ENCODE measurements at places on chromosomes 6 and 20.

DNA sequence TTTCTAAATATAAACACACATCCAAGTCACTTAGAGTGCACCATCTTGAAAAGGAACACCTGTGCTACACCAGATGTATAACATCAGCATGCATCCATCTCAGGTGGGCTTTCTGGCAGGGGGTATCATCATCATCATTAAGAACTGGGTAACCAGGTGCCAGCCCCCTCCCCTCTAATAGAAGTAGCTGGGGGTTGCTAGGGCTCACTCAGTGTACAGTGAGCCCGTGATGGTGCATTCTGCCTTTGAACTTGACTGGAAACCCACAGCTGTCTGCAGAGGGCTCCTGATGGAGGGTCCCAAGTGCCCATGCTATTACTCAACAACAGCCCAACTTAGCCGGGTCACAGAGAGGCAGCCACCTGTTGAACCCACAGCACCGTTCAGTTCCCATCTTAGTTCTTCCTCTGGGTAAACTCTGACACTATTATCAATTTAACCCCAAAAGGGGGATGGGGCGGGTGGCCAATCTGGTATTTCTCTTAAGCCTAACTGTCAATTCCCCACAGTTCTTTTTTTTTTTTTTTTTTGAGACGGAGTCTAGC, 32.7 kb upstream of the CCND3 start:
- DNase-seq = no peak

GRCh38 chr6:148523551-148523950, 180.9 kb downstream of the SASH1 start:
- no peak for DNase-seq

DNA sequence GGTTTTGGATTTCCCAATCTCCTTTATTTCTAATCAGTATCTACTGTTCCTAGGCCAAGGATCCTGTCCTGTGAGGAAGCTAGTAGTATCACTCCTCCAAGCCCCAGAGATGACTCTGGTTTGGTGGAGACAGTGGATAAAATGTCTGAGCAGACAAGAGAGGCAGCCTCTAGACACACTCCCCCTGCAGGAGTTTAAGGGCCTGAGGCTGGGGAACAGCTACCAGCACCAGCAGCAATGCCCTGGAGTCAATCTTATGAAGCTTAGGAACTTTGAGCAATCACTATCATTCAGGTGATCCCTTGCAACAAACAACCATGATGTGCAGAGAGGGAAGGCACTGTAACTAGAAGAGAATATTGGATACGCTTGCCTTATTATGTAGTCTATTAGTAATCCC, 384.7 kb upstream of the ID4 start:
- DNase-seq = no peak

DNA sequence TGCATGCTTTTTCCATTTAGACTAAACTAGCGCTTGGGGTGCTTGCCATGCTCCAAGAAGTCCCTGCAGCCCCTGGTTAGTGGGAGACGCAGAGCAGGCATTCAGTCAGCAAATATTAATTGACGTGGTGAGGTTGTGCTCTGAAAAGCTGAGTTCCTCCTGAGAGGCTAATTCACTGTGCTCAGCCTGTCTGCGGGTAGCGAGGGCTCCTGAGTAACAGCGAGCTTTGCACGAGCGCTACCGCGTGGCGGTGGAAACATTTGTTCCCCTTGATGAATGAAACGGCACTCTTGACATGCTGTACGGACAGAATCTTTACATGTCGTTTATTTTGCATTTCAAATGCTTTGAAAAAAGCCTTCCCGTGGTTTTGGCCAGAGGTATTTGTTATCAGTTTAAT, 170.6 kb upstream of the AGPAT4 start:
- peak; percentile 15 for DNase-seq

DNA sequence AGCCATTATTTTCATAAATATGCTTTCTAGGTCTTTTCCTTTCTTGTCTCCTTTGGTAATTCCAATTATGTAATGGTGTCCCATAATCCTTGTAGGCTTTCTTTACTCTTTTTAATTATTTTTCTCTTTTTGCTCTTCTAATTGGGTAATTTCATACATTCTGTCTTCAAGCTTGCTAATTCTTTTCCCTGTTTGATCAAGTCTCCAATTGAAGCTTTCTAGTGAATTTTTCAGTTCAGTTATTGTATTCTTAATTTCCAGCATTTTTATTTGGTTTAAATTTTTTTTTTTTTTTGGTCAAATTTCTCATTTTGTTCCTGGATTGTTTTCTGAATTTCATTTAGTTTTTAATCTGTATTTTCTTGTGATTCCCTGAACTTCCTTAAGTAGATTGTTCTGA, 74.9 kb upstream of the UST start:
- no peak for DNase-seq

DNA sequence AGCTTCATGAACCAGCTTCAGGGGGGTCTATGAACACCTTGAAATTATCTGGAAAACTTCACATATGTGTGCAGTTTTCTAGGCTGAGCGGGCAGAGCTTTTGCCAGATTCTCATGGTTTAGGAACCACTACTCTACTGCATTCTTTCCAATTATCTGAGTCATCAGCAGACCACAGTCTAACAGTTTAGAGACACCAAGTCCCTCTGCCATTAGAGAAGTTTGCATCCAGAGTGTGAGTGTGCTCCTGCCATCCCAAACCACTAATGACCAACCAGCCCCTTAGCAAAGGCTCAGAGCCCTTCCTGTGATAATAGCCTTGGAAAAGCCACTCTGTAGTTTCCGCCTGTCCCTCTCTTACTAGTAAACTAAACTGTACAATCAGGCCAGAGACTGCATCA, 96.8 kb downstream of the PHACTR1 start:
- DNase-seq = no peak

- DNase-seq = no peak
These were observed 260.5 kb downstream of the SAMD5 start for GRCh38 chr6:147768969-147769368.

DNA sequence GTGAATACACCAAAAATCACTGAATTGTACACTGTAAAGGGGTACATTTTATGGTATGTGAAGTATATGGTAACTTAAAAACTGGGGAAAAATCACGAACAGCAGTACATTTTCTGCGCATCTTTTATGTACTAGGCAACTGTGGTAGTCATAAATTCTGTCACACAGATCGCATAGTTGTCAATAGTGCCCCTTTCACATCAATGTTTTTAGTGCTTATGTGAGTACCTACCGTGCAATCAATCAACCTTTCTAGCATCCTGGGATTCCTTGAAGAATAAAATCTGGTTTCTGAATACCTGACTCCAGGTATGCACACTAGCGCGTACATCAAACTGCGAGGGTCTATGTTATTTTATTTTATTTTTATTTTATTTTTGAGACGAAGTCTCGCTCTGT, 637 bp upstream of the RPF2 start:
- no peak for DNase-seq

DNA sequence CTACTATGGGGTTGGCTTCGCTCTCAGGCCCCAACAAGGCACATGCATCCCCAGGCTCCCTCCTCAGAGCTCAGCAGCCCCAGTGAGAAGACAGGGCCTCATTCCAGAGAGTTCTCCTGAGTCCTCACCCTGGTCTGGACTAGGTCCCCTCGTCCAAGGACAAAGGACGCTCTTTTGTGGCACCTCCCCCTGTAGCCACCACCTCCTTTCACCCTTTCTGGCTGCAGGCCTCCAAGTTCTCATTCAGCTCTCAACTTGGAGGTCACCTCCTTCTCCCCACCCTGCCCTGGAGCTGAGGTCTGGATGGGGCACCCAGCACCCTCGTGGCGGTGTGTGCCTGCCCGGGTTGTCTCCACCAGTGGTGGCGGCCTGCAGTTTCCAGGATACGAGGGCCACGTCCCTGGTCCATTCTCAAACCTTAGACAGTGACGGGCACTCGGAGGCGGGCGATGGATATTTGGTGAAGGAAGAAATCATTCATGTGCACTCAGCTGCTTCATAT, 2.5 kb downstream of the UNC93A start:
- DNase-seq = no peak

DNA sequence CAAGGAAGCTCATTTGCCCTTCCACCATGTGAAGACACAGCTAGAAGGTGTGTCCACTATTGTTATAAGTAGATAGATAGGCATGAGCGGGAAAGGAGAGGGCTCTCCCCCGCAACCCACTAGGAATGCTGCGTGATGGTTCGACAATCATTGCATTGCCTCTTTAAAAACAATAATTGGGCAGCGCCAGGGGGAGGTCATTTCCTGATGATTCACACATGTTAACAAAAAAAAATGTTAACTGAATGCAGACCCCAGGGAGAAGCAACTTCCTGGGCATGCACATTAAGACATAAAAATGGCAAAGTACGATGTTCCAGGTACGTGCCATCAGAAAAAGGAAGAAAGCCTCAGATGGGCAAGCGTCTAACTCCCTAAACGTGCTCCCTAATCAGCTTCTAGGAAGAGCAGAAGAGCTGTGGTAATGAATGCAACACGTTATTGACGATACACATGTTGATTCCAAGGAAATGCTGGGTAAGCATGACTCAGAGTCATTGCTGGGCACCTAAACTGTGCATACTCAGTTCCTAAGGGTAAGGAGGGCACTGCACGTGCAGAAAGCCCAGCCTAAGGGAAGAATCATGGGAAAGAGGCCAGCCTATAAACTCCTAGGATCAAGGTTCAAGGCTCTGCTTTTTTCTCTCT, 113.7 kb downstream of the FAM217A start:
- DNase-seq = no peak

GRCh38 chr6:28618898-28619555, 93.3 kb downstream of the GPX5 start:
- no peak for DNase-seq

DNA sequence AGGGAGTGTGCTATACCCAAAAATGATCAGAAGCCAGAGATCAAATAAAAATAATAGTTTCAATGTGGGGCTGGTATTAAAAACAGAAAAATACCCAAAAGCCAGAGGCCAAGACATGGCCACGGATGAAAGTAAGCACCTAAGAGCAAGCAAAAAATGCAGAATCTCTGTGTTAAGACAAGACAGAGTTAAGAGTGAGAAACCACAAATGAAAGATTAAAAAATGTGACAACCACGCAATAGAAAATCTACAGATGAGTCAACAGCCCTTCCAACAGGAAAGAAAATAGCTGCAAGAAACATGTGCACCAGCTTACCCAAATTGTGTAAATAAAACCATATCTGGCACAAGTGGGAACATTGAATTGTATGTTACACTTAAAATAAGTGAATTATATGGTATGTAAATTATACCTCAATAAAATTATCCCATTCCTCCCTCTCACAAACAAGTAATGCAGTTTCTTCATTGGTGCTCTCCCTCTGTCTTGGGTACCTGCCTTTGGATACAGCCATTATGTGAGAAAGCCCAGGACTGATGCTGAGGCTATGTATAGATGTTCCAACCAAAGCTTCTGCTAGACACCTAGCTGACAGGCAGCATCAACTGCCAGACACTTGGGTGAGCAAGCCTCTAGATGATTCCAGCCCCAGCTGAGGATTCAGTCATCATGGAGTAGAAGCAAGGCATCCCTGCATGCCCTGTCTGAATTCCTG, 55.3 kb upstream of the UFL1 start:
- no peak for DNase-seq

GRCh38 chr20:58976061-58976730, 4.9 kb upstream of the NELFCD start:
- no peak for DNase-seq

GRCh38 chr20:59231124-59231804, 67.6 kb downstream of the ZNF831 start:
- no peak for DNase-seq

DNA sequence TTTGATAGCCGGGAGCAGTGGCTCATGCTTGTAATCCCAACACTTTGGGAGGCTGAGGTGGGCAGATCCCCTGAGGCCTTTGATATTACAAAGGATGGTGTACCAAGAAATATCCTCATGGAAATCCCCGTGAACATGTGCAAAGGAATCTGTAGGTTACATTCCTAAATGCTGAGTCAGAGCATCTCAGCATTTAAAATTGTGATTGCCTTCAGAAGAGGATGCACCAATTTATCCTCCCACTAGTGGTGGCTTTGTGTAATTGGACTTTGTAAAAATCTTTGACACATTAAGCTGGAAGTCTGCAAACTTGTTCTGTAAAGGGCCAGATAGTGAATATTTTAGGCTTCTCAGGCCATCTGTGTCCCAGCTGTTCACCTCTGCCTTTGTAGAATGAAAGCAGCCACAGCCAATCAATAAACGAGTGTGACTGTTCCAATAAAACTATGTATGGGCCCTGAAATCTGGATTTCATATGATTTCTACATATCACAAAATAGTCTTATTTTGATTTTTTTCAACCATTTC, 11.8 kb downstream of the TMEM14B start:
- no peak for DNase-seq

- no peak for DNase-seq
These were observed 113.2 kb downstream of the FAM83B start for GRCh38 chr6:54959820-54960219.

- DNase-seq = no peak
These were observed 20.2 kb downstream of the CDS2 start for GRCh38 chr20:5146871-5147592.

DNA sequence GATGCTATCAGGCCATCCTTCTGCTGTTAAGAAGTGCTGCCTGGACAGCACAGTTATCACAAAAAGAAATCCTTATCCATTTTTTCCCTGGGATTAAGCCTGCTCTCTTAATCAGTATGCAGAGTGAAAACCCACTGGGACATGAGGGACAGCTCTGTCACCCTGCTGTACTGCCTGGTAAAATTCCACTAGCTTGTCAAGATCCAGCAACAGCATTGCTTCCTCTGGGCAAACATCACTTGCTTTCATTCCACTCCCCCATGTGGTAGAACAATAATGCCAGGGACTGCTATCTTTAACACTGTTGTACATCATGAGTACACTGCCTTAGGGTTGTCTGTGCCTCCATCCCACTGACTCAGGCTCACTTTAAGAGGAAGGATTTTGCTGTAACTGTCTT, 331.3 kb downstream of the KIF16B start:
- no peak for DNase-seq

DNA sequence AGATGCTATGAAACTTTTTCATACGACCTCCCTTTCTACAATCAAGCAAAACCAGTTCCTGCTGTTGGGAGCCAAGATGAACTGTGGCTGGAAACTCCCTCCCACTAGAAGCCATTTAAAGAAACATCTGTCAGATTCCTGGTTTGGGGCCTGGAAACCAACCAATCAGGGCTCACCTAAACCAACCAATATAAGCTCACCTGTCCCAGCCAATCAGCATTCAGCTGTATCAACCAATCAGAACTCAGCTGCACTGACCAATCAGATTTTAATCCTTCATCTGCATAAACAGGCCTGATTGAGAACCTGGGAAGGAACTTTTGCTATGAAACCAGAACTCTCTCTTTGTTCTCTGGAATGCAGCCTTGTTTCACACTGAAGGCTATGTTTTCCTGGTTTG, 42.4 kb downstream of the SNX14 start:
- no peak for DNase-seq

DNA sequence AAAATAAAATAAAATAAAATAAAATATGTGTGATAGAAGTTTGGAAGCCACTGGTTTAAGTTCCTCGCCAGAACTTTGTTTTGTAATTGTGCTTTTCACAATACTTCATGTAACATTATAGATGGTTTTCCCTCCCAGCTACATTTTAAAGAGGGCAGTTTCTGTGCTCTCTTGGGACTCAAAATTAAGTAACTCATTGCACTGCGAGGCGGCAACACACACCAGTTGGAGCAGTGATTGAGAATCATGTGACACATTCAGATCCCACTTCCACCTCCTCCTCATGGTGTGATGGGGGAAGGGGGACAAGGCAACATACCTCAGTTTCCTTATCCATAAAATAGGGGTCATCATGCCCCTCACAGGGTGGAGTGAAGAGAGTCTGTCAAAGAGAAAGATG, 7.5 kb downstream of the C2 start:
- DNase-seq = no peak

GRCh38 chr6:154234019-154234772, 122.4 kb downstream of the IPCEF1 start:
- DNase-seq = no peak

GRCh38 chr6:193773-194310, 98.4 kb upstream of the DUSP22 start:
- DNase-seq = no peak
